ENCODE measurements at places on chromosomes 3 and 15.

GRCh38 chr15:63353887-63354286 lies 27.8 kb downstream of the CA12 start:
- DNase-seq, result no peak

DNA sequence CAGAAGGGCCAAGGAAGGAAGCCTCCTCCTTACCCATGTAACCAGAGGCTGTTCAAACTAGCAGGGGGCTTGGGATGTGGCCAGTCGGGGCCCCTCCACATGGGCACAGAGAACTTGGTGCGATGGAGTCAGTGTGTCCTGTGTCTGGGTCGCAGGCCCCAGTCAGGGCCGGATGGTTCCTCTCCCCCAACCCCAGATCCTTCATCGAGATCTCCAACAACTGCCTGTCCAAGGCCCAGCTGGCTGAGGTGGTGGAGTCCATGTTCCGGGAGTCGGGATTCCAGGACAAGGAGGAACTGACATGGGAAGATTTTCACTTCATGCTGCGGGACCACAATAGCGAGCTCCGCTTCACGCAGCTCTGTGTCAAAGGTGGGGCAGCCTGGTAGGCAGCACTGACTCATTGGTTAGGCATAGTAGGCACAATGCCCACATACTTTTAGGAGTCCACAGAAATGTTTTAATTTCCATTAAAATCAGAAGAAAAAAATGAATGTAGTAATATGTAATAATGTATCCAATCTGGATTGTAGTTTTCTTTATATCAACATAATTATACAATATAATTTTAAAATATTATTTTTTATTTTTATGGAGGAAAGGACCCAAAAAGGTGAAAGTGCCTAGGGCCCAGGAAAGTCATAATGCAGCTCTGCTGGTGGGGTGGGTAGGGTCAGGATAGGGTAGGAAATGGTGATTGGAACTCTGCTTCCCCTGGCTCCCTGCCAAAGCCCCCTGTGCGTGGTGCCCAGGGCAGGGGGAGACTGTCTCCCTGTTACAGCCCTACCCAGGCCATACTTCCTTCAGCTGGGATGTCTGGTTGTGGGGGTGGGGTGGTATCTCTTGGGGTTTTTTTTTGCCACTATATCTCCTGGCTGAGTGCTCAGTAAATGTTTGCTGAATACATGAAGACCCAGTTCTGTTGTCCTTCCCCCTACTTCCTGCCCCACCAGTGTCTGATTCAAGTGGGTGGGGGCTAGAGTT lies 18.6 kb downstream of the DUOX1 start:
- DNase-seq, result no peak

GRCh38 chr3:157588386-157589060 lies 85.3 kb upstream of the VEPH1 start:
- no peak for DNase-seq

GRCh38 chr15:64997066-64997465 lies 7.4 kb upstream of the SPG21 start:
- no peak for DNase-seq

DNA sequence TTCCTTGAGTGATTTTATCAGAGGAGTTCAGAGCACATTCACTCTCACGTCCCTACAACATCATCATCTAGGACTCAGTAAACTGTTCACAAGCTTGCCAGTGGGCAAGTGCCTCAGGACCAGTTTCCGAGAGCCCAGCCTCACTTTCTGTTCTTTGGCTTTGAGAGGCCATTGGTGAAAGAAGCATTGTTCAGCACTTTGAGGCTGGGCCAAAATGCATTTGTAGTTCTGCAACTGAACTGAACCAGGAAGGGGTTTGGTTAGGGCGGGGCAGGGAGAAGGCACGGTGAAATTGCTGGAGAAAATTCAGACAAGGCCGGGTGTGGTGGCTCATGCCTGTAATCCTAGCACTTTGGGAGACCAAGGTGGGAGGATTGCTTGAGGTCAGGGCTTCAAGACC lies 222.1 kb upstream of the CHRM5 start:
- DNase-seq, result no peak

DNA sequence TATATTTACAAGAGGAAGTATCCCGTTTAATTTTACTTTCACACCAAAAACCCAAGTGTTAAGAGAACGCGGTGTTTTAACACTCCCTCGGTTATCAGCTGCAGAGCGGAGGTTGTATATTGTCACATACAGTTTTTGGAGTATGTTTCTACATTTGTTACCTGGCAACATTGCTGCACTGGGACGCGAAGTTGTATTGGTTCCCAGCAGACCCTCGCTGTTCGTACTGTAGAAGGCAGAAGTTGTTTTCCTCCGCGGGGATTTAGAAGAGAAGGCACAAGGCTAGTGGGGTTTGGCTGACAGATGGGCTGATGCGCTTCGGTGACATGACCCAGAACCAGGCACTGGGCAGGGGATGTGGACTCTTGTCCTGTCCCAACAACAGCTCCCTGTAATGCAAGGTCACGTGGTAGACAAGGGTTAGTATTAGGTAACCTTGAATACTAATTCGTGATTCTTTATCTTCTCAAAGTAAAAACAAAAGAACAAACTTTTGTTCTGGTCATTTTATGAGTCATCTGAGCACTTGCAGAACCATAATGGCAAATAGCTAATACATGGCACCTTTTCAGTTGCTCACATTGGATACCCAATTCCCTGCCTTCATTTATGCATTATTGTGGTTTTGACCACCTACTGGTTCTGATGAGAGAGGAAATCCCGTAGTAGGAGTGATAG lies 230.4 kb upstream of the BHLHE40 start:
- DNase-seq, result no peak

GRCh38 chr3:13852638-13853009 lies 27.2 kb downstream of the WNT7A start:
- no peak for DNase-seq

DNA sequence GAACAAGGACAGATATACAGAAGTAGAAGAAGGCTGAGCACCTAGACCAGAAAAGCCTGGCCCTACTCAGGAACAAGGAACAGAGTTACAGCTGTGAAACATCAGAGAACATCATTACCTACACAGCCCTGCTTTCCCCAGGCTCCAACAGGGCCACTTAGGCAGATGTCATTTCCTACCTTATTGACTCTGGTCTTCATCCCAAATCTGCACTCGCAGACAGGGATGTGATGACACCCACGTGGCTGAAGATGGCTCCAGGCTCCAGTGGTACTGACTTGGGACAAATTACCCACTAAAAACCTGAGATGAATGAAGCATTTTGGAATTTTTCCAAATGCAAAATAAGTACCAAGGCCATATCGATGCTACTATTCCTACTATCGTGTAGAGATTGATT lies 18.0 kb upstream of the SSUH2 start:
- DNase-seq, result no peak

DNA sequence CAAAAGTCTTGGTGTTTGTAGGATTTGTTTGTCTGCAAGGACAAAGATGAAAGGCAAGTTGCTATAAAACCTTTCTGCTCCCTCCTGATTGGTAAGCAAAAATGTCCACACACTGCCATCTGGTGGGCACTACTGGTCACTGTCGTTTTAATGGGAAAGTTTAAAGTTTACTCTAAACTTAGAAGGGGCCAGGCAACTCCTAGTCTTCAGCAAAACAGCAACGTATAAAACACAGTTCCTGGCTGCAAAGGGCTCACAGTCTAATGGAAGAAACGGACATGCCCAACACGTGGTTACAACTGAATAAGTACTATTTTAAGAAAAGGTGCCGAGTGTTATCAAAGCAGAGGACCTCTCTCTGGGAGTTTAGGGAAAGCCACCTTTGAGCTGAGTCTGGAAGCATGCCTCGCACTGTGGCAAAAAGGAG lies 23.7 kb upstream of the TPRG1 start:
- DNase-seq, result peak; percentile 74

- DNase-seq, result no peak
Measured at GRCh38 chr3:68220832-68221231, 566.4 kb upstream of the SUCLG2 start.

DNA sequence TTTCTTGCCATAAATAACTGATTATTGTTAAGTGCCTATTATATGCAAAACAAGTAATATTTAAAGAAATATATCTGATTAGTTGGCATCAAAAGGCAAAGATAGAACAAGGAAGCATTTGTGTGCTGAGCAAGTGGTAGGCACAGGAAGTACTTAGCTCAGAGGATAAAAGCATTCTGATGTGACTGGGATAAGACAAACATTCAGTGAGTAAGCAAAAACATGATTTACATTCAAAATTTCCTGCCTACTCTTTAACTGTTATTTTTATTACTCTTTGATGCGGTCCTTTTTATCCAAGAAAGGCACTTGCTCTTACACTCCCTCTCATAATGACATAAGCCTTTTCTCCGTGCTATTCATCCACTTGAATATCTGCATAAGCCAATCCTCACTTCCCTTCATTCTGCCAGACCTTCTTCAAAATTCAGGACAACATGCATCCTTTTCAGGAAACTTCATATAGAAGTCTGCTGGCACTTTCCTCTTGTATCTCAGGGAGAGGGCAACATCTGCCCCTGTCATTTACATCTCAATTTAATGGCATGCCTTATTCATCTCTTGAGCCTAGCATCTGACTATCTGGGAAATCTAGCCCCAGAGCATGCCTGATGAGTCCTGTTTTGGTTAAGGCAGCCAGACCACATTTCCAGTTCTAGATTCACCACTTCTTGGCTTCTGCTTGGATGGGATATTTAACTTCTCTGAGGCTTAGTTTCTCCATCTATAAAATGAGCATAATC lies 478.2 kb upstream of the ROBO2 start:
- DNase-seq, result no peak

GRCh38 chr3:159158213-159158612 lies 356.4 kb downstream of the MFSD1 start:
- DNase-seq, result no peak

DNA sequence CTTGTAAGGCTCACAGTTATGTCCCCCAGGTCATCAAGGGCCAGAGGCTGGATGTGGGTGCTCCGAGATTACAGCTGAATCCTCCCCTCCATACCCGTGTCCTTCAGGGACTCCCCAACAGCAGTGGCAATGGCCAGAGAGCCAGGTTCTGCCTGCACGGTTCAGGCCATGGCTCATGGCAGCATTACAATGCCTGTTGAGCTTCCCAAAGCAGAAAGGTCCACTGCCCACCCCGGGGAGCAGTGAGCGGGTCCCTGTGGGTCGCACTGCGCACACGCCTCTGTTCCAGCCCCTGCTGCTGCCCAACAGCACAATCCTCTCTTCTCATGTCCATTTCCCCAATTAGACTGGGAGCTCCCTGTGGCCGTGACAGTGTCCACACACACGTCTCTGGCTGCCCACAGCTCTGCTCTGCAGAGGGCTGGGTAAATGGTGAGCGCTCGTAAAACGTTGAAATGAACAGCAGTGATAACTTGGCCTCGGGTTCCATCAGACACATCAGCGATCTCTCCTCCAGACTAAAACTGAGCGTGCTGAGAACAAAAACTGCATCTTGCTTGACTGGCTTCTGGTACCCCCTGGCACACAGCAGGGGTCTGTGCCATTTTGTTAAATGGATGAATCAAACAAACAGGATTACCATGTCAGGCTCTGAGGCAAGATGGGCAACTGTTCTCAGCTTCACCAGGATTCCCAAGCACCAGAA lies 80.4 kb downstream of the VGLL4 start:
- DNase-seq, result no peak
